PC-9 (cell line): ENCODE measurements at places on chromosomes 11 and 22. TPM values are rescaled to one million over a fixed set of nuclear protein-coding genes. Genes with fewer than 3 reads are reported as not detected.
A peak's percentile ranks its signal among the peaks of the same experiment; 100 is the strongest.

UBQLN3 gene
- total RNA-seq: not detected in 2 replicates

CHRM1 gene
- total RNA-seq: not detected in 2 replicates

KDELR3 gene
- 15.5 and 18.9 TPM in 2 replicates for total RNA-seq

OR2AG1 gene
- not detected in 2 replicates for total RNA-seq

RIC8A gene
- 115 and 129 TPM in 2 replicates for total RNA-seq

GRCh38 chr11:79439410-79439885 is 1.4 kb downstream of the TENM4 start:
- H3K4me3 ChIP-seq: no peak overlapping the region
- no peaks in the 10 kb centered on the region for H3K36me3 ChIP-seq
- H3K4me1 ChIP-seq: no peaks in the 10 kb centered on the region
- peaks cover 59% of the 10 kb centered on the region for H3K27me3 ChIP-seq

DNA sequence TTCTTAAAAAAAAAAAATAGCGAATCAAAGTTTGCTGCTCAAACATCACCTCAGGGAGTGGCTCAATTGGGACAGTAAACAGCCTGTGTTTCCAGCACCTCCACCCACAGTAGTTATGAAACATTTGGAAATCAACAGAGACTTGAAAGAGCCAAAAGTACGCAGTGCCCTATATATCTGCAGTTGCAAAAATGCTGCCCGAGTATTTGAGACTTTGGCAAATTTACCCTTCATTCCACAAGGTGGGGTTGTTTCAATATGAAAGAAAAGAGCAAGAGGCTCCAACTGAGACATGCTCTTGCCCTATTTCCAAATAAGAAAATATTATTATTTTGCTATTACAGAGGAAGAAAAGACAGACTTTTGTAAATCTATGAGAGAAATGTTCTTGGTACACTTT is 851.1 kb upstream of the RAG2 start:
- no peak overlapping the region for H3K27ac ChIP-seq
- no peaks in the 10 kb centered on the region for H3K27me3 ChIP-seq
- H3K4me3 ChIP-seq: no peak overlapping the region

- DNase-seq: no peak
- H3K36me3 ChIP-seq: no peaks in the 10 kb centered on the region
- no peak overlapping the region for H3K27ac ChIP-seq
- peaks cover 41% of the 10 kb centered on the region for H3K4me1 ChIP-seq
Measured at GRCh38 chr22:29840498-29840897, 2.4 kb upstream of the ASCC2 start.

- no peak overlapping the region for H3K4me3 ChIP-seq
- no peaks in the 10 kb centered on the region for H3K27me3 ChIP-seq
- H3K4me1 ChIP-seq: peaks cover 45% of the 10 kb centered on the region
- peak; percentile 66 for DNase-seq
Measured at GRCh38 chr11:128508770-128509510, 78.4 kb downstream of the ETS1 start.

DNA sequence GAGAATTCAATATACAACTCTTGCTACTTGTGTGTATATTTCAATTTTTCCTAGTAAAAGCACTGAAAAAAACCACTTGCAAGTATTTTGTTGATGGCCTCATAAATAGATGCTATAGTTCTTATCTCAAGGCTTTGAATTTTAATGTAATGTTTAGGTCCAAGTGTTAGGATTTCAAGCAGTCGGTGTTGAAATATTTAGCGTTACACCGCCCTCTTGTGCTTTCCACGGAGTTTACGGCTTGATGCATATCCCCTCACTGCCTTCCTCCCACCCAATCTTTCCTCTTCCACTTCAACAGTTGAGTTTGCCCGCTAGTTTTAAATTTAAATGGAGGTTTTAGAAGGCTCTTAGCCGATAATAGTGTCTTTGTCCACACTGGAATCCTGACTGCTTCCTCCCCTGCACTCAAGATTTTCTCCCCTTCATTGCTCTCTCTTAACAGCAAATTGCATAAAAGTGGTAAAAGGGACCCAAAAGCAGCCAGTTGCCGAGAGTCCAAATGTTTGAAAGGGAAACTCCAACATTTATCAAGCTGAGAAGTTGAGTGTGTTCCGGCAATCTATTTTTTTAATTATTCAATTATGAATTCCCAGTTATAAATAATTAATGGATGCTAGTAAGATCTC is 25.9 kb upstream of the HTATIP2 start:
- H3K27me3 ChIP-seq: peaks cover 62% of the 10 kb centered on the region
- H3K36me3 ChIP-seq: no peaks in the 10 kb centered on the region
- H3K4me3 ChIP-seq: no peak overlapping the region
- DNase-seq: no peak
- no peaks in the 10 kb centered on the region for H3K4me1 ChIP-seq

GRCh38 chr11:21615955-21616371 is 576.9 kb upstream of the ANO5 start:
- no peak overlapping the region for H3K27ac ChIP-seq
- no peaks in the 10 kb centered on the region for H3K36me3 ChIP-seq
- no peak overlapping the region for H3K4me3 ChIP-seq
- no peak for DNase-seq
- no peaks in the 10 kb centered on the region for H3K4me1 ChIP-seq
